ENCODE measurements at places on chromosomes 1 and 21.
A peak's percentile ranks its signal among the peaks of the same experiment; 100 is the strongest.

DNA sequence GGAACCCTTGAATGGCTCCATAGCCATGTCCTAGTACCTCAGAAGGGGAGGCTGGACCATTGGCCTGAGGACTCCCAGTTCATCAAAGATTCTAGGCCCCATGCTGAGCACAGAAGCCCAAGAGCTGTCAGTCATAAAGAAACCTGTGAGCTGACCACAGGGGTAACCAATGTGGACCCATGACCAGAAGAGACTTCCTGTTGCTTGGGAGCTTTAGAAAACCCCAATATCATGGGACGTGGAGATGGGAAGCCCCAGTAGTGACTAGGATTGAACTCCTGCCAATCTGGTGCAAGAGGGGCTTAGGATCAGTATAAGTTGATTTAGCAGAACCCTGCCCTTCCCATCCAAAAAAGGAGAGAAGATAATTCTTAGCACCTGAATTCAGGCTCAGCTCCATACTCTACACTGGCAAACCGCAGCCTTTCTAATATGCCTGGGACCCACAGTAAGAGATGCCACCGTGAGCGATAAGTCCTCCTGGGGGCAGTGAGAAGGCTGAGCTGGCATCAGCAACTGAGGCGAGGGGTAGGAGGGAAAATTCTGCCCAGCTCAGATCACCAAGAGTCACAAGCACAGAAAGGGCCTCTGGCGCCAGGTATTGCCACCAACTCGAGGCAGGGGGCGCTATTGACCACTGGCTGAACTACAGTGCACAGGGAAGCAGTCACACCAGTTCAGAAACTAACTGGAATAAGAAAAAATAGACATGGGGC is 108.9 kb downstream of the CAPN8 start:
- DNase-seq: peak; percentile 36

- no peak for DNase-seq
Measured at GRCh38 chr1:169833179-169833901, 38.6 kb upstream of the METTL18 start.

DNA sequence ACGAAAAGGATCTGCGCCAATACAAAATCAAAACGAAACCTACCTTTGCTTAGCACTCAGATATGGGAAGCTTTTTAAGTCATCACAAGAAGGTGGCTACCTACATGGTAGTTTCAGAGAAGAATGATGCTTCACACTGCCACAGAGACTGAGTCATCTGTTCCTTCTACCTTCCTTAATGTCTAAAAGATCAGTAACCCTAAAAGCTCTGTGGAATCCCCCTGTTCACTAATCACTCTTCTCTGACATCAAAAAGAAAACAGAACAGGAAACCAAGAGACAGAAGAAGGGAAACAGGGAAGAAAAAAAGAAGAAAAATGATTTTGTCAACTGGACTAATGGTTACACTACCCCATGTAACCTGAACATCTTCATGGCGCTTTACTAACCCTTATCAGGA is 177.2 kb downstream of the SMYD3 start:
- no peak for DNase-seq

DNA sequence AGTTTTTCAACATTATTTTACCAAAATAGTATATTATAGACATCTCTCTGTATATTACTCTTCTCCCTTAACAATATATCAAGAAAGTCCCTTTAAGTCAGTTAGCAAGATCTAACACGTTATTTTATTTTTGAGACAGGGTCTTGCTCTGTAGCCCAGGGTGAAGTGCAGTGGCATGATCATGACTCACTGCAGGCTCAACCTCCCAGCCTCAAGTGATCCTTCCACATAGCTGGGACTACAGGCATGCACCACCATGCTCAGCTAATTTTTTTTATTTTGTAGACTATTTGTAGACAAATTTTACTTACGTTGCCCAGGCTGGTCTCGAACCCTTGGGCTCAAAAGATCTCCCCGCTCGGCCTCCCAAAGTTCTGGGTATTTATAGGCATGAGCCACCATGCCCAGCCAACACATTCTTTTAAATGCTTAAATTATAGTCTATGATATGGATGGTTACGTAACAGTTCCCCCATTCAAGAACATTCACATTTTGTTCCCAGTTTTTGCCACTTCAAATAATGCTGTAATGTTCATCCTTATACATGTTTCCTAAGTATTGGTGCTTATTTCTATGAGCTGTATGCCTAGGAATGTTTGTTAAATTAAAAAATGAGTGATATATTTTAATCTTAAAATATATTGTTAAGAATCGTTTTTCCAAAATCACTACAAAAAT is 70.4 kb downstream of the TUT4 start:
- DNase-seq: no peak

DNA sequence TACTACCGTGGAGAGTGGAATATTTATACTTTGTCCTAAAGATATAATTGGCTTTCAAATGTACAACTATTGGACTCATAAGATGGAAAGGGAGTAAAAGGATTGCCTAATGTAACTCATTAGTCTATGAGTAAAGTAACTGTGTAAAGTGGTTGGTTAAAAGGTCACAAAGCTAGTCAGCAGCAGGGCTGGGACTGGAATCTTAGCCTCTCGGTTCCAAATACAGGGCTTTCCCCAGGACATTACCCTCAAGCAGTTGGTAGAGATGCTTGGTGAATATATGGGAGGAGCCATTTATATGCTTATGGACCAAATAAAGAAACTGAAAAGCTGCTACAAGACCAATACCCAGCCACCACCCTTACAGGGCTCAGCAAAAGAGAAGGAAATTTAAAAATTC is 283.7 kb downstream of the HLX start:
- no peak for DNase-seq

GRCh38 chr1:223084464-223084866 is 58.6 kb downstream of the TLR5 start:
- no peak for DNase-seq

DNA sequence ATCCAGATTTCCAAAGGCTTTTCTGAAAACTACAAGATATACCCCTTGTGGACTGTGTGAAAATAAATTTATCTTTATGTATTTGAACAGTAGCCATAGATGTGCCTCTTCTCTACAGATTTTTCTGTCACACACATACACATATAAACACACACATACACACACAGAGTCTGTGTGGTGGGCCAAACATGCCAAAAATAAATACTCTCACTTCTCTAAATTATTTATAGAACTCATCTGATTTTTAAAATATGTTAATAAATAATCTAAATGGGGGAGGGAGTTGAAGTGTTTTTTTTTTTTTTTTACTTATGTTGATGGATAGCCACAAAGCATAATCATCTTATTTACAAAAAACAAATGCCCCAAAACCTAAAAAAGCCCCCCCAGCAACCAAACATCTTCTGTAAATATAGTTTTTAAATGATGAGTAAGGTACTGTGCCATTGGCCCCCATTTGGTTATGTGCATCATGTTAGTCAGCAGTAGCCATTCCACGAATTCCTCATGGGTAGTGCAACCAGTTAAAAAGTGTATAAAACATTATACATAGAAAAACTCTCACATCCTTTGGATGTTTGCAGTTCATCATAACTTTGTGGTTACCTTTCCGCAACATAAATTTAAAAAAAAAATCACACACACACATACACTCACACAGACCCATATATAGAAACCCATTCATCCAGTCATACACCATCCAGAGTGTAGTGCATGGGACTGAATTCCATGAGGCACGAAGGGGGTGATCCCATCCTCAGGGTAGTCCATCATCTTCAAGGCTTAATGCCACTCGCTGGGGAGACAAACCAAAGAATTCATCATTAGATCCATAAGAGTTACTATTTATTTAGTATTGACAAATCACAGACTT is 8.2 kb upstream of the MAGOH start:
- no peak for DNase-seq

DNA sequence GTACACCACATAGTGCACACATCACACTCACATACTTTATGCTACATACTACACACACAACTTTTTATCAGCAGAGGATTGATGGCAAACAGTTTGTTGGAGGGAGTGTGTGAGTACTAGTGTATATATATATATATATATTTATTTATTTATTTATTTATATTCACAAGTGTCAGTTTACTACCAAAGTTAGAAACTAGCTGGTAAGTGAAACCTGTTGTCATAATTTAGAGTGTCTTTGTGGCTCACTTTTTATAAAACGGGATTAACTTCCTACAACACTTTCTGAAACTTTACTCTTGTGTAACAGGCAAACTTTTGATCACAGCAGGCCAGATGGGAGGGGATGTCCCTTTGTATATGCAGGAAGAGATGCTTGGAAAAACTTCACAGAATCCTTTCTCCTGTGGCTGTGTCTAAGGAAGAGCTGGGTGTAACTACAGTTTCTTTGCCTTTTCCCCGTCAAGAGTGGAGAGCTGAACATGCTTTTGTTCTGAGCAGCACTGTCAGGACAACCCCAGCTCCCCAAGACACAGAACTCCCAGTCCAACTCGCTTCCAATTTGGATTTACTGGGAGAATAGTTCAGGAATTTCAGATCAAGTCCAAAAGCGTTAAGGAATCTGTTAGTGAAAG is 1.9 kb upstream of the SAMD13 start:
- DNase-seq: no peak

DNA sequence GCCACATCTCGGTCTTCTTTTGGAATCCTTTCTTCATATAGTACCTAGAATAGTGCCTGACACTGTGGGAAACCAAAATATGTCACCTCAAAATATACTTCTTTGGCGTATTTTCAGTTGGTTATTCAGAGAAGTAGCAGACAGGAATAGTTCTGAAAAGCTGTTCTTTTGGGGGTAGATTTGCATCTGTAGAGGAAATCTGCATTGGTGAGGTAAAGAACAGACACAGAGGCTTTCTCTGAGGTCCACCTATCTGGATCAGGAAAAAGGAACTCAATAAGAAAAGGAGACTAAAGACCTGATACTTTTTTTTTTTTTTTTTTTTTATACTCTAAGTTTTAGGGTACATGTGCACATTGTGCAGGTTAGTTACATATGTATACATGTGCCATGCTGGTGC is 23.2 kb downstream of the LEPR start:
- DNase-seq: no peak

- no peak for DNase-seq
Measured at GRCh38 chr1:200359610-200360163, 50.1 kb downstream of the ZNF281 start.

DNA sequence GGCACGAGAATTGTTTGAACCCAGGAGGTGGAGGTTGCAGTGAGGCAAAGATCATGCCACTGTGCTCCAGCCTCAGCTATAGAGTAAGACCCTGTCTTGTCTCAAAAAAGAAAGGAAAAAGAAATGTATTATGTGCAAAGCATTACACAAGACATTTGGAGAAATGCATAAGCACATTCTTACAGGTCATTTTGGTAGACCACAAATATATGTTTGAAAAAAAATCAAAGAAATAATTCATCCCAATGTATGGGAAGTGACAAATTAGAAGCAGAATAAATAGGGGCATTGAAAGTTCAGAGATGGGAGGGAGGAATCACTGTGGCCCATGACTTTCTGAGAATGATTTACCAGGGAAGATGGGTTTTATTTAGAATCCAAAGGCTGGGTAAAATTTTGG is 283.5 kb upstream of the ADAMTS5 start:
- DNase-seq: no peak

DNA sequence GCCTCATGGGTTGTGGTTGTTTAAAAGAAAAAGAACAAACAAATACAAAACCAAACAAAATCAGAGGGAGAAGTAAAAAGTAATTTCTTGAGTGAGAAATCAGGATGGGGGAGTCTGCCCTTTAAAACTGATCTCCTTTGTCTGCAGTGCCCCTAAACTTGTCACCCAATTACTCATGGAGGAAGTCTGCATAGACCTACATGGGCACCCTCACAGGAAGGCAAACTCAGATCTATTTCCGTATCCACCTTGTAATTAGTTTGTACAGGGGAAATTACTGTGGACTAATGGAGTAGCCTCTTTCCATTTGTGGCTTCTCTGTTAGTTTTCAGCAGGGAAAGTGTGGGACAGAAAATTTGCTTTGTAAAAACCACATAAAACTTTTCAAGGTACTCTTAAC is 600.4 kb downstream of the ADGRL2 start:
- no peak for DNase-seq

GRCh38 chr1:180402001-180402400 is 100.4 kb downstream of the ACBD6 start:
- DNase-seq: no peak

Measured in SHP77 treated with DMSO at 0.1 percent for 48 hours (cell line).